ENCODE measurements at places on chromosomes 7 and 10. TPM values are rescaled to one million over a fixed set of nuclear protein-coding genes. Genes with fewer than 3 reads are reported as not detected.

Gene BICC1
- 0.49 TPM for total RNA-seq

DNA sequence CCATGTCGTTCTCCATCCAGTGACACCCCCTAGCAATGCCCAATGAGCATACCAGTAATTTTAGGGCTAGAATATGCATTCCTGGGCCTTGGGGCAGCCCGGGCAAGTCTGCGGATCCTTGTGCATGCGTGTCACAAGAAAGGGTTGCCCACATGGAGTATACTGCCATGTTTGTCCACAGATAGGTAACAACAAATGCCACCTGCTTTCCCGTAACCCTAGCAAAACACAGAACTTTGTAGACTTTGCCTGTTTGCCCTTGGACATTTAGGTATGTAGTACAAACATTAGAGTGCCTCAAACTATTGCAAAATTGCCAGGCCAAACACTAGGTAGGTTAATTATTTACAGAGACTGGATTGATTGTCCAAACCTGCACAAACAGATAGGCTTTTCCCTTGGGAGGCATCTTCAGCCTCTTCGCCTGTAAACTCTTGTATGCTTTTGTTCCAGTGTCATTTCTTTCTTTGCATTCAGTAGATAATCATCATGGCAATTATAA is 117.0 kb downstream of the ADCY1 start:
- no peak for DNase-seq

- DNase-seq: no peak
These were observed 59.0 kb downstream of the CCDC6 start for GRCh38 chr10:59847326-59847725.

- DNase-seq: no peak
These were observed 636.2 kb upstream of the ANKRD30A start for GRCh38 chr10:36489181-36489580.

DNA sequence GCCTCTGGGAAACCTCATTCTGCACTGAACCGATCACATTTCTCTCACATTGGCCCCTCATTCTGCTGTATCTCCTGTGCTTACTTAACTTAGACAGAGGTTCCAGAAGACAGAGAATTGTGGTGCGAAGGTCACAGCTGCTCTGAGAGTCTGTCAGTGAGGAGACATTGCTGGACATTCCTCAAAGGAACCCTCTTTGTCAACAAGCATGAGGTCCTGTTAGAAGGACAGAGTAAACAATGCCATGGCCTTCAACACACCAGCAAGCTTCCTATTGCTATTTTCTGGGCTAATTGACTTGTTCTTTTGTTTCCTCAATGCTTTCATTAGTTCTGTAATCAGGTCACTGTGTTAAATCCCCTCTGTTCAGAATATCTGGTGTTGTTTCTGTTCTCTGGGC is 109.3 kb upstream of the FZD8 start:
- no peak for DNase-seq

GRCh38 chr10:119095640-119096039 is 8.3 kb upstream of the DENND10 start:
- DNase-seq: no peak

Data from NCI-H460 (cell line).